ENCODE measurements at places on chromosomes 11 and 22. TPM values are rescaled to one million over a fixed set of nuclear protein-coding genes. Genes with fewer than 3 reads are reported as not detected.

The CUL5 gene
- 31.7 TPM for total RNA-seq

The SLC6A5 gene
- total RNA-seq, result not detected

The LUZP2 gene
- not detected for total RNA-seq

- DNase-seq, result no peak
These were observed 27.4 kb upstream of the TMEM45B start for GRCh38 chr11:129788278-129788677.

- DNase-seq, result no peak
These were observed 1.4 kb upstream of the CSF2RB start for GRCh38 chr22:36911887-36912661.

DNA sequence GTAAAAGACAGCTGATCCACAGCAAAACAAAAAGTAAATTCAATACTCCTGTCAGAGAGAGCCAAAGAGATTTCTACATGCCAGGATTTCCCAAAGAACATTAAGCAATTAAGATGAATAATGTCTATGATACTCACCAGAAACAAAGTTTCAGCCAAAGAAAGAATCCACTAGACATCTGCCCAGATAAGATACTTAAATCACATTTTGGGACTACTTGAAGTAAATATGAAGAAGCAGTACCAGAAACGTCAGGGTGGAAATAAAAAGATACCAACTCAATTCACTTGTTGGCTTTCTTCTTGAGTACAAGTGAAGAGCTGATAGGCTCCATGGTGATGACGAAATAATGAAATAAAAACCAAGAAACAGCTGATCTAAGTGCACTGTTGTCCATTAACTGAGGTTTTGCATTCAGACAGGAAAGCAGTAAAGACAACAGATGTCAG, 31.6 kb upstream of the ARHGAP32 start:
- DNase-seq, result no peak

DNA sequence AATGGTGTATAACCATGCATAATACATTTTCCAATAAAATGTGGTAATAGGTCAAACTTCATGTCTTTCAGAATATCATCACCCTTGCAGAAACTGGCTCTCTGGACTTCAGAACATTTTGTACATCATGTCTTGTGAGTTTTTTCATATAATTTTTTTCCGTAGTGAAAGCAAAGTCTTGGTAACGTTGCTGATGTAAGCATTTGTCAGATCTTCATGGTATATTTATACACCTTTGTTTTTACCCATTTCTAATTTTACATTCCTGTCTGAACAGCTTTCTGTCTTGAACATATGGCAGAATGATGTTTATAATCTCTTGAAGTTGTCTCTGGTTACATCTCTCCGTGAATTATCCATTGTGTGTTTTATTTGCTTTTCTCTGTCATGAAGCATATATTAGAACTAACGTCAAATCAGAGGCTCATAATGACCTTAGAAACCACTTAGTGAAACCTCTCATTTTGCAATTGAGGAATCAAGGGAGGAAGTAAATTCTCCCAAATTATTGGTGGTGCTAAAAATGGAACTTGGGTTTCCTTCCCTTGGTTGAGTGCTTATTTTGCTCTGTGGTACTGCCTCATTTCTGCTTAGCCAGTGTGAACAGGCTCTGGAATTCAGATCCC, 37.4 kb downstream of the CSRP3 start:
- no peak for DNase-seq

- DNase-seq, result no peak
These were observed 15.6 kb downstream of the TUB start for GRCh38 chr11:8096575-8096974.

All from activated T-cell treated with anti-CD3 and anti-CD28 coated beads, Interleukin-2, amount 50 U/mL, for 72 hours (primary cell).